ENCODE measurements at places on chromosomes 5 and 9. TPM values are rescaled to one million over a fixed set of nuclear protein-coding genes. Genes with fewer than 3 reads are reported as not detected.

MPDZ gene
- 46.4 TPM for total RNA-seq

SPATA31E1 gene
- not detected for total RNA-seq

CYLC2 gene
- total RNA-seq = not detected

TAF11L10 gene
- total RNA-seq = not detected

PKD2L2 gene
- total RNA-seq = not detected

IFNA21 gene
- not detected for total RNA-seq

SCGB3A2 gene
- total RNA-seq = not detected

KCNV2 gene
- not detected for total RNA-seq

CCL27 gene
- not detected for total RNA-seq

C6 gene
- not detected for total RNA-seq

MAP1B gene
- total RNA-seq = 124 TPM

GABRA1 gene
- not detected for total RNA-seq

PCDHGB4 gene
- 11.0 TPM for total RNA-seq

HMGCR gene
- 198 TPM for total RNA-seq

NCS1 gene
- 42.7 TPM for total RNA-seq

GMCL2 gene
- not detected for total RNA-seq

MUSK gene
- not detected for total RNA-seq

RXRA gene
- 16.0 TPM for total RNA-seq

PARP8 gene
- 11.3 TPM for total RNA-seq

Data from fibroblast of villous mesenchyme (primary cell).